Stimulated activated CD8-positive, alpha-beta memory T cell treated with anti-CD3 and anti-CD28 coated beads, Interleukin-15, amount 100 ng/mL, for 24 hours (primary cell): ENCODE measurements at places on chromosomes 13 and 19.
A peak's percentile ranks its signal among the peaks of the same experiment; 100 is the strongest.

GRCh38 chr19:31167690-31168089 lies 181.5 kb downstream of the TSHZ3 start:
- no peak for DNase-seq

GRCh38 chr19:30670011-30670329 lies 297.8 kb downstream of the ZNF536 start:
- no peak for DNase-seq

GRCh38 chr19:7619671-7620441 lies 9.5 kb downstream of the XAB2 start:
- DNase-seq: no peak

- no peak for DNase-seq
These were observed 185.7 kb downstream of the KATNAL1 start for GRCh38 chr13:30121666-30122065.

DNA sequence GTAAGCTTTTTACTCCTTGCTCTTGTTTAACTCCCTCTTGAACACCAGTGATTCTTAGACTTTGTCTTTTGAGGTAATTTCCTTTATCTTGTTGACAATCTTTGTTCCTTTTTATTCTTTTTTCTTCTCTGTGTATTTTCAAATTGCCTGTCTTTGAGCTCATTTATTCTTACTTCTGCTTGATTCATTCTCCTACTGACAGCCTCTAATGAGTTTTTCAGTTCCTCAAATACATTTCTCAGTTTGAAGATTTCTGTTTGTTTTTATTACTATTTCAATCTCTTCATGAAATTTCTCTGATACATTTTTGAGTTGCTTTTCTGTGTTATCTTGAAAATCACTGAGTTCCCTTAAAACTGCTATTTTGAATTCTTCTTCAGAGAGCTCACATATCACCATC lies 154.1 kb downstream of the ATP8A2 start:
- no peak for DNase-seq

DNA sequence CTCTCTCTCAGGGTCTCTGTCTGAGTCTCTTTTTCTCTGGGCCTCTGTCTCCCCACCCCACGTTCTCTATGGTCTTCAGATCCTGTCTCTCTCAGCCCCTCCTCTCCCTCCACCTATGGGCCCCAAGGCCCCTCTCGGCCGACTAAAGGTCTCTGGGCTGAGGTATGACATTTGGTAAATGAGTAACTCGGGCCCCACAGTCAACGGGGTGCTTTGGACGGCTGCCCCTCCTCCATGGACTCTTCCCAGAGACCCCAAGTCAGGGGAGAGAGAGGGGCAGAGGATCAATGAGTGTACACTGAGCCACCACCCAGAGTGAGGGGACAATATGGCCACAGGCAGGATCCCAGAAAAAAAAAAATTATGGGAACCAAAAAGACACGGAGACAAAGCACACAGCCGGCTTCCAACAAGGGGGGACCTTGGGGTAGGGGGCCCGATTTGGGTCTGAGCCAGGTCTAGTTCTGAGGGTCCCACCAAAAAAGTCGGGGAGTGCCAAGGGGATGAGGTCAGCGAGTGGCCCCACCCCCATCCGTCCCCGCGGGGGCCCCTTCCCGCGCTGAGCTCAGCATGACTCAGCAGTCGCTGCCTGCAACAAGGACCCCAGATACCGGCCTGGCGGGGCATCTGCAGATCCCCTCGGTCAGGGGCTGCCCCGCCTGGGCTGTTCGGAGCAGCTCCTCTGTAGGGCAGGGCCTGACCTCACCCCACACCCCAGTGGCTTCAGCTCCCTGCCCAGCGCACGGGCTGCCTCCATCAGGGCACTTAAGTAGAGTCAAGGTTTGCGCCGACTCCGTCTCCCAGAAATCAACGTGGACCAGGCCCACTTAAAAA lies 1.5 kb upstream of the FTL start:
- DNase-seq: peak; percentile 43

DNA sequence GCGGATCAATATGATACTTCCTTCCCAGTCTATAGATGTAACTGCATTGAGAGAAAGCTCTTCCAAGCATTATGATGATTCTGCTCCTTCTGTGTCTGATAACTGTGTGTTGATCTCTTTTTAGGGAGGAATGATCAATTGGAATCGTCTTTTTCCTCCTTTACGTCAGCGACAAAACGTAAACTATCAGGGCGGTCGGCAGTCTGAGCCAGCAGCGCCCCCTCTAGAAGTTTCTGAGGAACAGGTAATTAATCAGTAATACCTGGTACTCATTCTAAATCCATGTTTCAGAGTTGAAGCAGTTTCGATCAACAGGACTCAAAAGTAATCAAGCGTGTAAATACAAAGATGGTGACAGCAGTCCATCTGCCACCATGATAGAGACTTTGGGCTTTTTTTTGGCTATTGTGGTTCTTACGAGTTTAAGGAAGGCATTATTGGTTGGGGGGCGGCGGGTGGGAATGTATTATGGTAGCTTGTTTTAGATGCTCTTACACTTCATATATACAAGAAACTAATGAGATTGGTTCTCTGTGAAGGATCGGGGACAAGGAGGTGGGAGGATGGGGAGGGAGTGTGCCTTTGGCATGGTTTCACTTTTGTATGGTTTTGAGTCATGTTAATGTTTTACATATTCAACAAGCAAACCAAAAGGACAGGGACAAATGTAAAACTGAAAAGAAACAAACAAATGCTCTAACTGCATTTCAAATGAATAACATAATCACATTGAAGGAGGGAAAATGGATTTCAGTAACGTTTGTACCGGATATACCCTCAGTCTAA lies 60.7 kb upstream of the GPR183 start:
- DNase-seq: no peak

DNA sequence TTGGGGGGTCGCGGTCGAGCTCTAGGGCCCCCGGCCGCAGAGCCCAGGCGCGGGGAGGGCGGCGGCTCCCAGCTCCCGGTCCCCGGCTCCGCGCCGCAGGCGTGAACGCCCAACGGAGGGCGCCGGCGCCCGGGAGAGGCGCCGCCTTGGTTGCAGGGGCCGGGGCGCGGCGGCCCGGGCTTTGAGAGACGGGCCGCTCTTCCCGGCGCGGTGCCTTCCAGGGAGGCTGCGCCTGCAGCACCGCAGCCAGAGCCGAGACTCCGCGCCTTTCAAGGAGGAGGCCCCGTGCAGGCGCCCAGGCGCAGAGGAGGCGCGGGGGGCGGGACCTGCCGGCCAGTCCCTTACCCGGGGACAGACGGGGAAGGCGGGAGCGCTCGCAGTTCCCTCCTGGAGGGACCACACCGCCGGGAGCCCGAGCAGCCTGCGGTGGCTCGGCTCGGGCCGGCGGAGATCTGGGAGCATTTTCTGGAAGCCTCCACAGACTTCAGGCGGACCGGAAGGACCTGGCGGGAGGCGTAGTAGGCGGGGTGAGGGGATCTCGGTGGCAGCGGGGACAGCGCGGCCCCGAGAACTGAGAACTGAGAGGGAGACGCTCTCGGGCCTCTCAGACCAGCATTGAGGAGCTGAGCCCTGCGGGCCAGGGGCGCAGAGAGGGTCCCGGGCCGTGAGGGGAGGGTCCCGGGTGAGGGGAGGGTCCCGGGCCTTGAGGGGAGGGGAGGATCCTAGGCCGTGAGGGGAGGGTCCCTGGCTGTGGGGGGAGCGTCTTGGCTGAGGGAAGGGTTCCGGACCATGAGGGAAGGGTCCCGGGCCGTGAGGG lies 25.5 kb upstream of the MCF2L start:
- DNase-seq: no peak

- DNase-seq: no peak
These were observed 656.0 kb downstream of the GPC5 start for GRCh38 chr13:92054389-92054788.

GRCh38 chr13:38735665-38736440 lies 49.0 kb downstream of the FREM2 start:
- DNase-seq: no peak

DNA sequence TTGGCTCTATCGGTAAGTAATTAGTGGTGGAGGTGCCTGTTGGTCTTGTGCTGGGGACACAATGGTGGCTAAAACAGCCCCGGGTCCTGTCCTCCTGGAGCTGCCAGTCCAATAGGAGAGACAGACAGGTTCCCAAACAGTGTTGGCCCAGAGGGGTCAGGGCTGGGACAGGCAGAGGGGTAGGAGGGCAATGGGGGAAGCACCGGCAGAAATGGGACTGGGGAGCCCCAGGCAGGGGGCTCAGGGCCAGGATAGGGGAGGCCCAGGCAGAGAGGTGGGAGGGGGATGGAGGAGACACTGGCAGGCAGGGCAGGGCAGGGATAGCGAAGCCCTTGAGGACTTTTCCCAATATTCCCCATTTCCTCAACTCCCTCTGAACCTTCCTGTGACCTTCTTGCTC lies 2.2 kb upstream of the FBL start:
- no peak for DNase-seq

GRCh38 chr13:106480351-106480910 lies 55.0 kb downstream of the EFNB2 start:
- DNase-seq: no peak

DNA sequence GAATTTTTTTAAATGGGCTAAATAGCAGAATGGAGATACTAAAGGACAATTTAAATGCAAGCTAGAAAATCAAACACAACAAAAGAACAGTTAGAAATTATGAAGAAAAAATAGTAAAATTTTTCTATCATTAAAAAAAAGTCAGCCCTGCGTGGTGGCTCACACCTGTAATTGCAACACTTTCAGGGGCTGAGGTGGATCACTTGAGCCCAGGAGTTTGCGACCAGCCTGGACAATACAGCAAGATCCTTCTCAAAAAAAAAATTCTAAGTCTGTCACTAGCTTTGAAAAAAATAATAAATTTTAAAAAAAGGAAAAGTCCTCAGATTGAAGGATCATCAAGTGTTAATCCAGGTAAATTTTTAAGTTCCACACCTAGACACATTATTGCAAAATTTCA lies 7.7 kb downstream of the TUBGCP3 start:
- no peak for DNase-seq

GRCh38 chr19:16612636-16613035 lies 15.4 kb downstream of the MED26 start:
- no peak for DNase-seq

DNA sequence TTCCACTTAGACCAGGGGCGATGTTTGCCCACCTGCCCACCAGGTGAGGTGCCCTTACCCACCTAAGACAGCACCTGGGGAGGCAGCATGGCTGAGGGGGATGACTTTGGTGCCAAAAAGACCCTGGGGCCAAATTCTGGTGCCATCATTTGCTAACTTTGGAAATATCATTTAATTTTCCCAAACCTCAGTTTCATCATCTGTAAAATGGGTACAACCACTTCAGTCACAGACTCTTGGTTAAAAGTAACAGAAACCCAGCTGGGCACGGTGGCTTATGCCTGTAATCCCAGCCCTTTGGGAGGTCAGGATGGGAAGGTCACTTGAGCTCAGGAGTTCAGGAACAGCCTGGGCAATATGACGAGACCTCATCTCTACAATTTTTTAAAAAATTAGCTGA lies 177.8 kb downstream of the USP12 start:
- DNase-seq: no peak

DNA sequence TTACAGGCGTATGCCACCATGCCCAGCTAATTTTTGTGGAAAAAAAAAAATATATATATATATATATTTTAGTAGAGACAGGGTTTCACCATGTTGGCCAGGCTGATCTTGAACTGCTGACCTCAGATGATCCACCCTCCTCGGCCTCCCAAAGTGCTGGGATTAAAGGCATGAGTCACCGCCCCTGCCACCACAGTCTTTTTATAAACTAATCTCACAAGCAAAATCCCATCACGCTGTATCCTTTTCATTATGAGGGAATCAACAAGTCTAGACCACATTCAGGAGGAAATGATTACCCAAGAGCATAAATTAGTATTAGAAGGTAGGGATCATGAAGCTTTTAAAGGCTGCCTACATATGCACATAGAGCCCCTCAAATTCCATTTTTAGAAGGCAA lies 210.6 kb upstream of the NBEA start:
- DNase-seq: no peak
